Nucleus accumbens (tissue), 56 donors: ENCODE measurements at places on chromosomes 16 and 17.

DNA sequence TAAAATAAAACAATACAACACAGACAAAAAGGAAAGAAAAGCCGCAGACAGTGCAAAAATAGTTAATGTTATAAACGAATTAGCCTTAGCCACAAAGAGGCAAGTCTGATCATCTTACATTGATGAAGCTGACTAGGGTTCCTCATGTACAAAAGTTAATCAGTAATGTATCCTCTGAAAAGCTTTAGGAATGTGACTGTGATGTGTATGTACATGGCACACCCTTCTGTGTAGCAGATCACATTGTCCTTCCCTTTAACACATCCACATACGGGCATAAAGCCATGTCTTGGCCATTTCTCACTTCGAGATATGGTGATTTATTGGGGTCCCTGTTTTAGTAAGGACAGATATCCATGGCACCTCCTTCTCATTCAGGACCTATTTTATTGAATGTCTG, 1327.5 kb upstream of the CDH8 start:
- no peak for DNase-seq

DNA sequence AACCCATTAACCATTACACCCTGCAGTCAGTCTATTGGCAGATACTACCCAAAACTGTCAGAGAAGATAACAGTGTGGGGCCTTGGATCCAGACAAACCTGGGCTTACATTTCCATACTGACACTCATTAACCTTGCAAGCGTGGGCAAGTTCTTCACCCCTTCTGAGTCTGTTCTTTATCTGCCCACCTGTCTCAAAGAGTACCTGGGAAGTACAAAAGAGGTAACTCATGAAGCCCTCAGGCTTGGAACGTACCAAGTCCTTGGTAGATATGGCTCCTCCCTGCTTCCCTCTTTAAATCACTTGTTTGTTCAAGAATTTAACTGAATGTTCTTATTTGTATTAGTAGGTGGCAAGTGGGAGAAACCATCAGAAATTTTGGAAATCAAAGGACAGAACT, 2.5 kb upstream of the IGSF6 start:
- no peak for DNase-seq

GRCh38 chr17:6124856-6125255, 54.7 kb downstream of the WSCD1 start:
- no peak for DNase-seq

DNA sequence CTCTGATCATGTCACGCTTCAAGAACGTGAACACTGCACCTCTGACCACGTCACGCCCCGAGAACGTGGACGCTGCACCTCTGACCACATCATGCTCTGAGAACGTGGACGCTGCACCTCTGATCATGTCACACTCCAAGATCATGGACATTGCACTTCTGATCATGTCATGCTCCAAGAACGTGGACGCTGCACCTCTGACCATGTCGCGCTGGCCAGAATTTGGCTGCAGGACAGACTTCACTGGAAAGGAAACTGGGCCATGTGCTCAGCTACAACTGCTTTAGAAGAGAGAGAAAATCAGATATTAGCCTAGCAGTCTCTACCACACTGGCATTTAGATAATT, 182.7 kb downstream of the RPTOR start:
- no peak for DNase-seq

- no peak for DNase-seq
Observed at GRCh38 chr17:61736438-61736837, 126.9 kb downstream of the BRIP1 start.

- DNase-seq = peak; percentile 78
Observed at GRCh38 chr17:76370261-76370993, 14.0 kb upstream of the SPHK1 start.

GRCh38 chr17:72761431-72761830, 331.1 kb downstream of the SLC39A11 start:
- no peak for DNase-seq

DNA sequence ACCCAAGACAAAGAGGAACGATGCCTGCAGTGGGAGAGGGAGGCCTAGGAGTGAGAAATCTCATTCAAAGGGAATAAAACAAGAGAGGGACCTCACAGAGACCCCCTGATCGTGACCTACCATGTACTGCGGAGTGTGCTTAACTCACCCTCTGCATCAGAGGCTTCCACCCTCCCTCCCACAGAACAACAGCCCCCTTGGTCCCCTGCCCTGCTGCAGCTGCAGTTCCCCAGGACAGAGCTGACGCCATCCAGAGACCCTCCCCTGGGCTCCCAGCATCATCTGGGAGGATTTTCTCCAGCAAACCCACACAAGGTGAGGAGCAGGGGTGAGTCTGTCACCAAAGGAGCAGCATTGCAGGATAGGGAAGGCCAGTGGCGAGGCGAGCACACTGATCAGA, 39.8 kb downstream of the TLE7 start:
- no peak for DNase-seq
